ENCODE measurements at places on chromosomes 3 and 15. TPM values are rescaled to one million over a fixed set of nuclear protein-coding genes. Genes with fewer than 3 reads are reported as not detected.

The ZNF80 gene
- total RNA-seq = not detected

The TMC3 gene
- not detected for total RNA-seq

The TLR9 gene
- total RNA-seq = not detected

The WNT7A gene
- total RNA-seq = not detected

The TMEM42 gene
- 18.1 TPM for total RNA-seq

The GABRB3 gene
- under 0.01 TPM for total RNA-seq

The FSIP1 gene
- total RNA-seq = 3.6 TPM

The CHRM5 gene
- total RNA-seq = under 0.01 TPM

The SATB1 gene
- 35.7 TPM for total RNA-seq

The FRMD5 gene
- total RNA-seq = 3.3 TPM

The ADIPOQ gene
- under 0.01 TPM for total RNA-seq

The RAB27A gene
- total RNA-seq = 7.2 TPM

The PDIA3 gene
- total RNA-seq = 160 TPM

The CNBP gene
- total RNA-seq = 215 TPM

The SLC12A1 gene
- total RNA-seq = not detected

The PAQR5 gene
- total RNA-seq = 1.1 TPM

The DAZL gene
- not detected for total RNA-seq

The CACNA2D2 gene
- total RNA-seq = not detected

The KPNA4 gene
- total RNA-seq = 40.9 TPM

The MAP2K1 gene
- total RNA-seq = 21.2 TPM

The LARP6 gene
- 76.0 TPM for total RNA-seq

The EFCC1 gene
- total RNA-seq = not detected

The VIPR1 gene
- not detected for total RNA-seq

The GXYLT2 gene
- total RNA-seq = 75.1 TPM

The ZIC1 gene
- 2.1 TPM for total RNA-seq

The GOLGA8J gene
- 0.29 TPM for total RNA-seq

The BOC gene
- 29.2 TPM for total RNA-seq

The HTR3E gene
- total RNA-seq = not detected

The FRG2C gene
- not detected for total RNA-seq

The SPSB4 gene
- total RNA-seq = not detected
